ENCODE measurements at places on chromosomes 4 and X.
A peak's percentile ranks its signal among the peaks of the same experiment; 100 is the strongest.

- DNase-seq = no peak
Measured at GRCh38 chr4:132124624-132124974, 1024.5 kb upstream of the PCDH10 start.

DNA sequence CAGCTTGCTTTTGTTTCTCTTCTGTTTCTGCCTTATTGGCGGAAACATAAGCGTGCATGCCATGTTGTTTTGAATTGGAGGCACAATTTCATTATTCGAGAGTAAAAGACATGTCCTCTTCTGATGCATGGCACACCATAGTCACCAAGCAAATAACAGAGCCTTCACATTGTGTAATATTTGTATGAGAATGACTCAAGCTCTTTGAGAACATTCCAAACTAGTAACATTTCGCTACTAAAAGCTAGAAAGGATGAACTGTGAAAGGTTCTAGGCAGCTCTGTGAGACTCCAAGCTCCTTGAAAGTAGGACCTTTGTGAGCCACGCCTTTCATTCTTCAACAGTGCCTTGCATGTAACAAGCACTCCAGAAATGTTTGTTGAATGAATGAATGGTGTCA lies 9.2 kb upstream of the ANXA3 start:
- DNase-seq = no peak

- no peak for DNase-seq
Measured at GRCh38 chrX:137432609-137433008, 133.3 kb upstream of the ZIC3 start.

DNA sequence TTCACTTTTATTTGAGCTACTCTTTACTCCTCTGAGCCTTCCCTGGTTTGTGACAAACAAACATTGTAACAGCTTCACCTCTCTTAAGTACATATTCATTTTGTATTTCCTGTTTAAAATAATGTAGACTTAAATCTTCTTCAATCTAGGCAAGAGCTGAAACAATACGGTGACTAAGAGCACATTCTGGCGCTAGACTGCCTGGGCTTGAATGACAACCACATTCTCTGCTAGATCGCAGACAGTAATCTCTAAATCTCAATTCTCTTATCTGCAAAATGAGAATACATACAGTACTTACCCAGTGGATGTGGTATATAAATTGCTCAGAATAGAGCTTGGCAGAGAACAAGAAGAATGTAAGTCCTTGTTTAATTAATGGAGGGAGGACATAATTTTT lies 144.8 kb downstream of the ARAP2 start:
- DNase-seq = no peak

DNA sequence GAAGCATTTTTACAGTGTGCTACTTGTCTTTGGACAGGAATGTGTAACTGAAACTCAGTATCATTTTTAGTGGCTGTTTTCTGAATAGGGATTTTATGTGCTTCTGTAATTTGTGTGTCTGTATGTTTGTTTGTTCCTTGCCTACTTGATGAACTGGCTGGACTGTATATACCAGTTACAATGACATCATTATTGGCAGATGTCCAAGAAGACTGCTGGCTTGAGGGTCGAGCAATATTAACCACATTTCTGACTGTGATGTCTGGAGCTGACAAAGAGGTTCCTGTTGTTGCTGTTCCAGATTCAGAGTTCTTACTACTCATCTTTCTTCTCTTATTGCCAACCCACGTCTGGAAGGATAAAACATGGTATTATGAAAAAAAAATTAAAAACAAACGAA lies 33.0 kb downstream of the HDX start:
- no peak for DNase-seq

DNA sequence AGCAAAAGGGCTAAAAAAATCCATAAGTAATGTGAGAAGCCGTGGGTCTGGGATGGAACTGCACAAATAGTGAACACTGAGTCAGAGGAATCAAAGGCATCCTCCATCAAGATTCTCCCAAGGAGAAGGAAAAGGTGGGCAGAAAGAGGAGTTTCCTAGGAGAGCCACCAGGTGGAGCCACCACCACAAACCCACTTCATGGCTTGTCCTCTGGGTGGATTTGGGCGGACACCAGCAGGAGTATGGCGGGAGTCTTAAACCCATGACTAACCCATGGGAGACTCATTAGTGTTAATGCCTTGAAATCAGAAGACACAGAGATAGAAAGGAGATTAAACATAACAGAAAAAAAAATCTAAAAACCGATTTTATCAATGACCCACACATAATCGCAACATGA lies 147.7 kb downstream of the SH3KBP1 start:
- DNase-seq = no peak

GRCh38 chr4:137194670-137195069 lies 337.6 kb downstream of the PCDH18 start:
- no peak for DNase-seq

DNA sequence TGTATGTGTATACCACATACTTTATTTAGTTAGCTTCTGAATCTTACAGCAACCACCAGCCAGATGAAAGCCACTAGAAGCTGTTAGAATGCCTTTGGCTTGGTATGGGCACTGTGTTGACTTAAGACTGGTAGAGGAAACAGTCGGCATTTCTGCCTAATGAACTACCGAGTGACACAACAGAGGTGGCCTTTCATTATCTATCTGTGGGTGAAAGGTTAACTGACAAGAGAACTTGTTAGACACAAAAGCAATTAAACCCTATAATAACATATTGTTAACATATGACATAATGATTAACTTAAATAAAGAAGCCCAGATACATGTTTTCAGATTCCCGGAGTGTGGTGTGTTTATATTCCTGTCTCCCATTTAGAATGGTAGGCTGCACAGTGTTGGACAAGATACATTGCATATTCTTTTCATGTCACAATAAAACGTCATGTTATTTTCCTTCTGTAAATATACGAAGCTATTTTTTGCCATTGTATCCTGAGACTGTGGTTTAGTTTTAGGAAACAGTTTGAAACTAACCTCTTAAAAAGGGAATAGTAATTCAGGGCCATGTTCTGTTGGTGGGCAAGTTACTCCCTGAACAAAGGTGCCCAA lies 181.5 kb downstream of the SLIT2 start:
- no peak for DNase-seq

- DNase-seq = no peak
Measured at GRCh38 chrX:72100051-72100755, 31.5 kb downstream of the RTL5 start.

- no peak for DNase-seq
Measured at GRCh38 chr4:88143504-88143903, 14.9 kb downstream of the ABCG2 start.

DNA sequence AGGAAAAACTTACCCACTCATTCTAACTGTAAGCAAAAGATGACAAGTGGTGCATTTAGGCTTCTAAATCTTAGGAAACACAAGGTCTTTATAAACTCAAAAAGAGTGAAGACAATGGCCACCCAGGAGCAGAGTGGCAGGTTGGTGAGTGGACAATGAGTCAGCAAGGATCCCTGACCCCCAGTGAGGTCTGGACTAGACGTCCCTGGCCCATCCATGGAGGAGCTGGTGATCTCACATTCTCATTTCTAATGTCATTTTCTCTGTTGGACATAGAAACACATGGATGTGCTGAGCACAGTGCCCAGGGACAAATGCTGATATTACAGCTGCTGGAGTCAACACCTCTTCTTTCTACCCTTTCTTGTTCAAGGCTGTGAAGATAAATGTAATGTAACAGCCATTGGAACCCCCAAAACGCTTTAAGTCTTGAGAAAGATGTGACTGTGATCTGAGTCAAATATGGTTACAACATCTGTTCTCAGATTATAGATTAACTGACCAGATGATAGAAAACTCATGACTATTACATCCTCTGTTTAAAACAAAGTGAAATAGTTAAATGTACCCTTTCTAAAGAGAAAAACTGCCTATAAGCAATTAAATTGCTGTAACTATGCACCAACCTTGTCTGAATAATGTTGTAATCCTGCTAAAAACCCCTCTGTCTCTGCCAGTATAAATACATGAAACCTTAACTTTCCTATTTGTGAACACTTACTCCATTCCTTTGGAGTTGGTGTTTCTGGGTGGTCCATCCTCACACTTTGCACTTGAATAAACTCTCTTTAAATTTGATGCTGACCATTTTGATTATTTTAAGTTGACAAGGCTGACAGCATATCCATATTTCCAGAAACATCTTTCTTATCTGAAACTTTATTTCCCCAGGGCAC lies 92.7 kb downstream of the USP46 start:
- no peak for DNase-seq

- no peak for DNase-seq
Measured at GRCh38 chr4:158621729-158622128, 50.0 kb downstream of the C4orf46 start.

GRCh38 chr4:36038491-36038890 lies 205.8 kb downstream of the ARAP2 start:
- DNase-seq = no peak

DNA sequence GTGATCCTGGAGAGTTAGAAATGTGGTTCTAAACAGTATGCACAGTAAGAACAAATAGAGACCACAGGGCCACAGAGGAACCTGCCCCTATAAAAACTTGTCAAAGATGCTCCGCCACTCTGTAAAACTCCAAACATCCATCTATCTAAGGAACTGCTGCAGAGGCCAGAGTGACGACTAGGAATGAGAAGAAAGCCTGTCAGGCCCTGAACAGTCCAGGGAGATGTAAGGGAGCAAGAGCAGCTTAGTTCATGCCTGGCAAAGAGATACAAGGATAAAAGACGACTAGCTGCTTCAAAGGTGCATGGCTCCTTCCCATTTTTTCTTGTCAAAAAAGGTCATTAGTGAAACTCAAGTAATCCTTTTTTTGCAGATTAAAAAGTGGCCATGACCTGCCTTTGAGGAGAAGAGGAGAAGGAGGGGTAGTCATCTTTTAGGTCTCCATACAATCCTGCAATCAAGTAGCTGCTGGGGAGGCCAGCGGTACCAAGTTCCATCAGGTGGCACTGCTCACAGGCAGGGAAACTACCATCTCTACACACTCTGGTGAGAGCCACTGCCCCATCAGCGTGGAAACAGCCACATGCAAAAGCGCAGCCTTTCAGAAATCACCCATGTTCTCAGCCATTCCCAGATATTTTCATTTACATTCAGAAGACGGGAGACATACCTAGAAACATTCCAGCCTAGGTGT lies 162.1 kb downstream of the TSPAN5 start:
- DNase-seq = no peak

- DNase-seq = no peak
Measured at GRCh38 chr4:129014566-129015509, 78.5 kb downstream of the SCLT1 start.

DNA sequence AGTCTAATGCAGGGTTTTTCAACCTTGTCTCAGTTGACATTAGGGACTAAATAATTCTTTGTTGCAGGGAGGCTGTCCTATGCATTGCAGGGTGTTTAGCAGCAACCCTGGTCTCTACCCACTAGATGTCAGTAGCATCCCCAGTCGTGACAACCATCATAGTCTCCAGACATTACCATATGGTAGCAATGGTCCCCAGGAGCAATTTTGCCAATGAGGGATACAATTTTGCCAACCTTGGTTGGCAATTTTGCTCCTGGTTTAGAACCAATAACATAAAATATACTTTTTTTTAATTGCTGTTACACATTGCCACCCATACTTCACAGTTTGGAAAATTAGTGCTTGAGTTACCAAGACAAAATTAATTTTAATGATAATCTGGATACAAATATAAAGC lies 6.0 kb downstream of the EREG start:
- peak; percentile 6 for DNase-seq

GRCh38 chr4:178823673-178824295 lies 1381.5 kb upstream of the AGA start:
- no peak for DNase-seq

DNA sequence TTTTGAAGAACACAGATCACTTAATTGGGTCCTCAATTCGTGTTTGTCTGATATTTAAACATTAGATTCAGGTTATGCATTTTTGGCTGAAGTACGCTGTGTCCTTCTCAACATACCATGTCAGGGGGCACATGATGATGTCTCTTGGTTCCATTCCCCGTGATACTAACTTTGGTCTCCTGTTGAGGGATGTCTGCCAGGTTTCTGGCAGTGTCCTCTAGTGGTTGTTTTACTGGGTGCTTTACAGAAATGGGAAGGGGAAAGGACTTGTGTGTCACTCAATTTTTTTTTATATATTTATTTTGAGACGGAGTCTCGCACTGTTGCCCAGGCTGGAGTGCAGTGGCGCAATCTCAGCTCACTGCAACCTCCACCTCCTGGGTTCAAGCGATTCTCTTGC lies 58.2 kb downstream of the WWC2 start:
- DNase-seq = no peak

- no peak for DNase-seq
Measured at GRCh38 chr4:104942990-104943743, 203.5 kb upstream of the TET2 start.

GRCh38 chr4:173346074-173346473 lies 11.9 kb upstream of the HMGB2 start:
- no peak for DNase-seq

GRCh38 chrX:143754183-143754582 lies 33.6 kb upstream of the SPANXN2 start:
- no peak for DNase-seq

GRCh38 chr4:73919691-73920090 lies 50.5 kb downstream of the CXCL1 start:
- no peak for DNase-seq

GRCh38 chrX:40100141-40100536 lies 2.4 kb upstream of the BCOR start:
- no peak for DNase-seq

GRCh38 chr4:23630110-23630509 lies 259.7 kb downstream of the PPARGC1A start:
- DNase-seq = no peak

DNA sequence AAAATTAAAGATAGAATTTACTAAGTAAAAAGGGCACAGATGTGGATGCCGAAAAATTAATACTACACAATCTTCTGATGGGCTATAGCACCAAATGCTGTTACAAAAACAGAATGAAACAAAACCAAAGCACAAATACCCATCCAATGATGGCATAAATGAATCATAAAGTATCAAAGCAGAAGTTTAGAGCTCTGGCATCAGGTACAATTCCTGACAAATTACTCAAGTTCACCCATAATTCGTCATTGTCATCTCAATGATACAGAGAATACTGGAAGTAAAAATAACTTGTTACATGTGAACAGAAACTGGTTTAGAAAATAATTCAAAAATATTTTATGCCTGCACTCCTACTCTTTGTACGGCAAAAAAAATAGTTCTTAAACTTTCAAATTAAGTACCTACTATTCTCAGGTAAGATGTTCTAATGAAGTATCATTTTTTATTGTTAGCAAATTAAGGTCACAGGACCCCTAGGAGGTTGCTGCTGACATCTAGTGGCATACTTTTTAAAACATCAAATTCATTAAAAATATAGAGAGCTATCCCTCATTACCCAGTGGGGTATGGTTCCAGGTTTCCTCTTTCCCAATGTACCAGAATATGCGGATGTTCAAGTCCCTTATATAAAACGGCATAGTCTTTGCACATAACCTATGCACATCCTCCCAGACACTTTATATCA lies 126.1 kb downstream of the INPP4B start:
- no peak for DNase-seq

DNA sequence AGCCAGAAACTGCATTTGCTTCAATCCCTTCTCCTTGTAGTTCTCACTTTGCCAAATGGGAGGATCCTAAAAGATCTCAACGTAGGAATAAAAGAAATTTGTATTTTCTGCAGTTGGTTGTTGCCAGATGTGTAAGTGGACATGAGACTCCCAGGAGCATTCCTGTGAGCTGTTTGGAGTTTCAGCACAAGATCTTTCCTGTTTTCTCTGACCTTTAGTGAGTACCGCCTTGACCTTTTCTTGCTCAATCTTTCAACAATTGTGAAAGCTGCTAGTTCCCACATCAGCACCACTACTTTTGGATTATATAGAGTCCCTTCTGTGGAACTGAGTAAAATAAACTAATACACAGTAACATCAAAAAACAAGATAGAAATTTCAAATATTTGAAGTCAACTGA lies 683.8 kb upstream of the PABPC4L start:
- DNase-seq = no peak

GRCh38 chrX:66046612-66047235 lies 6.8 kb upstream of the VSIG4 start:
- DNase-seq = peak; percentile 19

Measured in activated CD4-positive, alpha-beta T cell treated with anti-CD3 and anti-CD28 coated beads for 24 hours (primary cell).